ENCODE measurements at places on chromosomes 6 and 20.

GRCh38 chr20:53905019-53905819 is 165.2 kb downstream of the BCAS1 start:
- DNase-seq = no peak

DNA sequence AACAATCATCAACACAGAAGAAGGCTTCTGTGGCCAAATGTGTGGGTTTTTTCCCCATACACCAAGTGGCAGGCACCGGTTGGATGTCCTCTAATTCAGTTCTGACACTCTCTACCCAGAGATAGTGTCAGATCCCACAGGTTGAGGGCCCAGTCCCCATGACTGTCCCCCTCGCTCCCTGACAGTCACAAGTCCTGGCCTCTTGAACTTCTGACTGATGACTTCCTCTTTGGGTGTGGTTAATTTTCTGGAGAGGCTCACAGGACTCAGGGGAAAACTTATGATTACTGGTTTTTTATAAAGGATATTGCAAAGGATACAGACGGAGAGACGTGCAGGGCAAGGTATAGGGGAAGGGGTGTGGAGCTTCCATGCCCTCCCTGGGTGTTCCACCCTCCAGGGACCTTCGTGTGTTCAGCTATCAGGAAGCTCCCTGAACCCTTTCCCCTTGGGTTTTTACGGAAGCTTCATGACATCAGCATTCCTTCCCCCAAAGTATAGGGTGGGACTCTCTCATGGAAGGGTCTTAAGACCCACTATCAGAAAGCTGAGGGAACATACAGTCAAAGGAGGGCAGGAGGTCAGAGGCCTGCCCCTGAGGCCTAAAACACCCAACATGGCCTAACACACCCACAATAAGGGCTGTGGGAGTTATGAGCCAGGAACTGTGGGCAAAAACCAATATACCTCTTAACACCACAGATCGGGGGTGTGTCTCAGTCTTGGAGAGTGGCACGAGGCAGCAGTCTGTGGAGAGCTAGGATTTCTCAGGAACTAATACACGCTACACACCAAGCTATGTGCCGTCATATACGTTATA is 33.3 kb downstream of the FARS2 start:
- no peak for DNase-seq

GRCh38 chr6:122845916-122846612 is 57.0 kb downstream of the SMPDL3A start:
- no peak for DNase-seq

DNA sequence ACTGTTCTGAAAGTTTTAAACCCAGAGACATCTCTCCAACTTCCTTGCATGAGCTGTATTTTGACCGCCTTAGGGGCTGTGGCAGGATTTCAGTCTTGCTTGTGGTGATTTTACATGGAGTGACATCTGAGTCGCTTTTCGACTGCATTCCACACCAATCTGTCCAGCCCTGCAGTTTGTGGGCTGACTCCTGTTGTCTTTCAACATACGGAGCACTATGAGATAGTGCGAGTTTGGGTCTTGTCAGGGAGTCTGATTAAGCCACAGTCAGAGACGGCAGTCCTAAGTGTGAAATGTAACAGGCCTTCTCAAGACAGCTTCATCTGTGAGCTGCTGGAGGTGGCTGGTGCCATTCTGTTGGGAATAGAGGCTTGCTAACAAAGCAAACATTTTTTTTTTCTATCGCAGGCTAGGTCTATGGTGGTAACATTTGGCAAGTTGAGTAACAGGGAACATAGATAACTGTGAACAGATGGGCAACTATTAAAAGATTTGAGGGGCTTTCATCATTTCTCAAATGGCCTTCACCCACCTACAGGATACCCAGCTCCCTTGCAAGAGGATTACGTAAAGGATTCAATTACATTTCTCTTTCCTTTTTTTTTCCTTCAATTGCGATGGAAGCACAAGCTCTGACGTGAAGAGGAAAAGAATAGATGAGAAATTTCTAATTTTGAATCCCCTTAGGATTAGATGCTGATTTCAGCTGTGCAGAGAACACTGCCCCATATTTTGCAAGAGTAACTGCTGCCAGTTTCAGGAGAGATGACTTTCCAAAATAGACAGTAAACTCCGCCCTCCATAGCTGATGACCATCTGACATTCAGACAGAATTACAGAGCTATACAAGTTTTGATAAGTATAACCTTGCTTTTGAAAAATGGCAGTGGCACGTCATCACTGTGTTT is 25.1 kb downstream of the CAP2 start:
- DNase-seq = peak; percentile 63

DNA sequence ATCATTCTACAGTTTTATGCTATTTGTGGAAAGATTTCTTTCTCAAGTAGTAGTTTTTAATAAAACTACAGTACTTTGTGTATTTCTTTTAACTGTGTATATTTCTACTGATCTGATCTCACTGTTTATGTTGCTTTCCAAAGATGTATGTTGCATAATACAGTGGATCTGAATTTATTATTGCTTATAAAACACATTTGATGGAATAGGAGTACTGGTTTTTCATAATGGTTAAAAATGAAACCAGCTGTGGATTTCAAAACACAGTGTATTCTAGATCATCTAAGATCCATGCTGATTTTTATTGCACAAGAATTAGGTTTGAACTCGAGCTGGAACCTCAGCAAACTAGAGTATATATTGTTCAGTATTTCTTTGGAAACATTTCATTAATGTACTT is 8.0 kb downstream of the NKX2-4 start:
- DNase-seq = no peak

DNA sequence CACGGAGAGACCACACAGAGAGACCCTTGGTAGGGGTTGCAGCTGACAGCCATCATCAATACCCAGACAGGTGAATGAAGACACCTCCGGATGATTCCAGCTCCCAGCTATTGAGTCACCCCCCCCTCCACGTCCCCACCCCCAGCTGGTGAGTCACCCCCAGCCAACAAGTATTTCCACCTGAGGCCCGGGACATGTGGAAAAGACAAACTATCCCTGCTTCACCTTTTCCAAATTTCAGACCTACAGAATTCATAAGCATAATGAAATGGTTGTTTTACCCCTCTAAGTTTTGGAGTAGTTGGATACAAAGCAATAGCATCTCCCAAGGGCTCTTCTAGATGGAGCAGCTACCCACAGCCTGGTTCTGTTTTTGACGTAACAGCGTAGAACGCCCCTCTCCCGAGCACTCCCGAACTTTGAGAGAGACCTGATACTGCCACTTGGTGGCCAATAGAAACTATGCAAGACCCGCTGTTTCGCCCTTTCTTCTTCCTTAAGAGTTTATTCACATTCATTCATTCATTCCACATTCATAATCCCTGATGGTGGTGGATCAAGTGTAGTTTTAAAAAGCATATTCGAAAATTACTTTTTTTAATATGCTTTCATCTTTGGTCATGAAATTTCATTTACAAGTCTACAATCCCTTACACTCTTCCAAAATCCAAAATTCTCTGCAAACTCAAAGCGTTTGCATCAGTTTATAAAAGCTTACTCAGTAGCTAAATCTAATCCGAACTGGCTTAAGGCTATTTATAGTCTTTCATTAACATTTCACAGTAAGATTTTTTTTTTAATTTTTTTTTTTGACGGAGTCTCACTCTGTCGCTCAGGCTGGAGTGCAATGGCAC is 15.1 kb upstream of the PPP1R16B start:
- DNase-seq = peak; percentile 57

- peak; percentile 38 for DNase-seq
Observed at GRCh38 chr6:81950877-81951276, 198.4 kb upstream of the TENT5A start.

GRCh38 chr20:25226433-25227316 is 21.2 kb upstream of the PYGB start:
- no peak for DNase-seq

DNA sequence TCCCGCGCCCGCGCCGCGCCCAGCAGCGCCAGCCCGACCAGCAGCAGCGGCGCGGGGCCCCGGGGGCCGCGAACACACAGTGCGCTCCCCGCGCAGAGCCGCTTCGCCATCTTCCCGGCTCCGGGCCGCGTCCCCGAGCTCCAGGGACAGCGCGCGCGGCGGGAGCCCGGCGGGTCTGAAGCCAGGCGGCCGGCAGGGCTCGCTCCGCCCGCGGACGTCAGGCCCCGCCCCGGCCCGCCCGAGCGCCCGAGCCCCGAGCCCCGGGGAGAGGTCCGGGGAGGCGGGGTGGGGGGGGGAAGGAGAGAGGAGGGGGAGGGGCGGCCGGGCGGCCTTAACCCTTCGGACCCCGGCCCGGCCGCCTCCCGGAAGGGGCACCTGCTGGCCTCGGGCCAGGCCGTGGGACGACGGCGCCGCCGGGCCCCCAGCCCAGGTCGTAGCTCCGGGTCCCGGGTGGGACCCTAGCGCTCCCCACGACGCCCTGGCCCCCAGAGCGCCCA is at the start of gene LAMA5:
TSS of gene LAMA5 (minus strand) at position 177 of the 497 bp plus-strand sequence. CDS start at position 110, 67 bp downstream.
- DNase-seq = no peak

DNA sequence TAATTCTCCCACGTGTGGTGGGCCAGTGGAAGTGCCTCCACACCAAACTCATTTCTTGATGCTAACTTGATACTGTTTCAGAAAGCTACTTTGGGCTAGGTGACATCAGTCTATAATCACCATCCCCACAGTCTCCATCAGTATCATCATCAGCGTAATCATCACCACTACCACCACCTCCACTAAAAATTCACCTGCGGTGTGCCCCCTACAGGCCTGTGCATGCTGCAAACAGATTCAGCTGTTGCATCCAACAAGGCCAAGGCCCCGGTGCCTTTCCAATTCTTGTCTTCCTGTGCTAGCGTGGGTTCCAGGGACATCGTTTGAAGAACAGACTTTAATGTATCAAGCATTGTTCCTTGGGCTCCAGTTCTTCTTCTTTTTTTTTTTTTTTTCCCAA is 201.3 kb upstream of the EXOC2 start:
- DNase-seq = no peak

GRCh38 chr6:57423468-57423867 is 106.0 kb downstream of the PRIM2 start:
- no peak for DNase-seq

DNA sequence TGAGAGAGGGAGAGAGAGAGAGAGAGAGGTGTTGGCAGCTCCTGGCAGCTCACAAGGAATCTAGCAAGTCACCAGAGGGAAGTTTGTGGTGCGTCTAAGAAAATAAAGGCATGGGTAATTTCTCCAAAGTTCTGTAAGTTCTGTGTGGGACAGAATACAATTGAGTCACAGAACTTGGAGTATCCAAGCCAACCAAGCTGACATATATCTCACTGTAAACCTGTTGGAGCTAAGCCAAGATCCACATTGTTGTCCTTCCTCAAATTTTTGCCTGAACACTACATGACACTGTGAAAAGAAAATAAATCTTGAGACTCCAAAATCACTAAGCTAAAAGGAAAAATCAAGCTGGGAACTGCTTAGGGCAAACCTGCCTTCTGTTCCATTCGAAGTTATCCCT is 436.7 kb downstream of the MEI4 start:
- no peak for DNase-seq

DNA sequence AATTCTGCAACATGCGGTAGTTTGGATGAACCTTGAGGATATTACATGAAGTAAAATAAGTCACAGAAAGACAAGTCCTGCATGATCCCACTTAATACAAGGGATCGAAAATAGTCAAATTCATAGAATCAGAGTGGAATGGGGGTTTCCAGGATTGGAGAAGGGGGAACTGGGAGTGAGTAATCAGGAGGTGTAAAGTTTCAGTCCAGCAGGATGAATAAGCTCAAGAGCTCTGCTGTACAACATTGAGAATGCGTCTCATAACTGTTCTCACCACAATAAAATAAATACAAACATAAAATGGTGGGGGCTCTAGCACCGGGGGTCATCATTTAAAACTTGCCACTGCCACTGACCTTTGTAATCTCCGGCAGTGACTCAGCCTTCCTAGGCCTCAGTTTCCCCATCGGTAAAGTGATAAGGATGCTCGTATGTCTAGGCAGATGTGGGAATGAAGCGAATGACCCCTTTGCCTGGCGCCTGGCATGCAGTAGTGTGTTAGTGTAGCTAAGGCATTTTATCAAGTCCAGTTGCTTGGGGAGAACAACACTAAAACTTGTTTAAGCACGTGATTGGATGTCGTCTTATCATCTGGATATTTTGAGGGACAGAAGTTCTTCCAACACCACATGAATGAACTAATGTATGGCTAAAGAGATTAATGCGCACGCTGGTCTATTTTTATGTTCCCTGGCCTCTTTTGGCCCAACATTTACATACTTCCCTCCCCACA is 421.1 kb downstream of the QKI start:
- no peak for DNase-seq

DNA sequence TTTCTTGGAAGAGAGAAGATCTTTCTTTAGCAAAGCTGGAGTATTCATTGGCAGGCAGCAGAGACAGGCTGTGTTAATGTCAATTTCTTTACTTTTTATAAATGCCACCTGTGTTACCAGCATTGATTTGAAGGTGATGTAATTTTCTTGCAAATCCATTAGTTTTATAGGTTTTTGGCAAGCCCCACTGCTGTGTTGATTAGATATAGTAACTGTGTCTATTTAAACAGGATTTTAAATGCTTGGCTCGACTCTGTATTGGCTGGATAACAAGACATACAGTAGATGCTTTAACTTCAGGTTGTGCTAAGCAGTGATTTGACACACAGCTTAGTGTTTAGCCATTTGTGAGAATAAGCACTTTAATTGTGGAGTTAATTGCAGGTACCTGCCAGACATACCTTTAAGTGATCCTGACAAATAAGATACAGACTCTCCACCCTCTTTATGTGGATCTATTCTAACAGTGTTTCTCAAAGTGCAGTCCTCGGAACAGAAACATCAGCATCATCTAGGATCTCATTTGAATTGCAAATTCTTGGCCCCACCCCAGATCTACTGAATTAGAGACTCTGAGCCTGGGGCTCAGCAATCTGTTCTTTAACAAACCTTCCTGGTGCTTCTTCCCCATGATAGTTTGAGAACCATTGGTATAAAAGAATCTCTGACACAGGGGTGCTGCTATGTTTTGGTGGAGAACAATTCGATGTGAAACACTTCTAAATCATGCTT is 397.5 kb downstream of the HDGFL1 start:
- DNase-seq = no peak

DNA sequence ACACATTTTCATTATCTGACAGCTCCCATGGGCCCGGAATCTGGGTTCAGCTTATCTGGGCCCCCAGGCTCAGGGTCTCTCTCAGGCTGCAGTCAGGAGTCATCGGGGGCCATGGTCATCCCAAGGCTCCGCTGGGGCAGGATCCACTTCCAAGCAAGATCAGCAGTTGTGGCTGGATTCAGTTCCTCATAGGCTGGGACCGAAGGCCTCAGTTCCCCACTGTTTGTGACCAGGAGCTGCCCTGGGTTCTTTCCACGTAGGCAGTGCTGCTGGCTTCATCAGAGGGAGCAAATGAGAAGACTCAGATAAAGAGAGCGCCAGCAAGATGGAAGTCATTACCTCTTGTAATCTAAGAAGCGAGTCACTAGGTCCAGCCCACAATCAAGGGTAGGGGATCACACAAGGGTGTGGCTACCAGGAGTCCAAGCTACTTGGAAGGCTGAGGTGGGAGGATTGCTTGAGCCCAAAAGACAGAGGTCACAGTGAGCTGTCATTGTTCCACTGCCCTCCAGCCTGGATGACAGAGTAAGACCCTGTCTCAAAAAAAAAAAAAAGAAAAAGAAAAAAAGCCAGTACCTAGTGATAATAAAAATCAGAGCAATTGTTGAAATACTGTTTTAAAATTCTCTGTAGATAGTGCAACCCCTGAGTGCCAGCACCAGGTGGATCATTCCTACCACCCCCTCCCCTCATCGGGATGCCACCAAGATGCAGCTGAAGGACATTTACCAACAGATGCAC is 162.7 kb downstream of the NFATC2 start:
- no peak for DNase-seq

Data from RCC 7860 (cell line).